ENCODE measurements at places on chromosomes 16 and 17.
A peak's percentile ranks its signal among the peaks of the same experiment; 100 is the strongest.

DNA sequence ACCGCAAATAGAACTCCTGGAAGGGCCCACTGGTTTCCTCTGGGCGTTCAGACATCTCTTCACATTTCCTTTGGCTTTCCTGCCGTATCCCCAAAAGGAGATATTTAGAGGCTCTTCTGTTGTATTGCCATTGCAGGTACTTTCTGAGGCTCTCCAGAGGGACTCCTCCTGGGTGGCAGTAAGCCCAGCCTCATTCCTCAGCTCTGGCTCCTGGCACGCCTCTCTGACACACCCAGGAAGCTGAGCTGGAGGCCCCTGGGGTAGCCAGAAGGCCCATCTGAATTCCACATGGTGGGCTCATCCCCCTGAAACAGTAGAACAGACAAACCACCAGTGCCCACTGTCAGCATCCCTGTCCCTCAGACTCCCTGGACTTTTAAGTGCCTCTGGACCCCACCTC, 206.7 kb downstream of the PARN start:
- no peak for DNase-seq

- no peak for DNase-seq
Observed at GRCh38 chr16:86100205-86101136, 201.5 kb downstream of the IRF8 start.

- DNase-seq: peak; percentile 34
Observed at GRCh38 chr17:72422505-72423285, 301.9 kb downstream of the SOX9 start.

DNA sequence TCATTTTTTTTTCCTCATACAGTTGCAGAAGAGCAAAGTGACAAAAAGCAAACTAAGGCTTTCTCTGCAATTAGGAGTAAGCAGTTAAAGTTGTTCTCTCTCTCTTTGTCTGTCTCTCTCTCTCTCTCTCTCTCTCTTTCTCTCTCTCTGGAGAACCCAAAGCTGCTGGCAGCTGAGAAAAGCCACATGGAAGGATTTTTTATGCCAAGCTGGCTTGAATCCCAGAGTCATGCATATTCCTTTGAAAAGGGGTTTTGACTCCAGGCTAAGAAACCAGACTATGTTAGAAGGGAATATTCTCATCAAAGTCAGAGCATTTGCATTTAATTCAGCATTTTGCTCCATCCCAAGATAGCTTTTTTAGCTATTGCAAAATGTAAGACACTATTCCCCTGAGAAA, 1114.2 kb upstream of the GOT2 start:
- no peak for DNase-seq

- no peak for DNase-seq
Observed at GRCh38 chr16:10338426-10338825, 47.4 kb upstream of the ATF7IP2 start.

DNA sequence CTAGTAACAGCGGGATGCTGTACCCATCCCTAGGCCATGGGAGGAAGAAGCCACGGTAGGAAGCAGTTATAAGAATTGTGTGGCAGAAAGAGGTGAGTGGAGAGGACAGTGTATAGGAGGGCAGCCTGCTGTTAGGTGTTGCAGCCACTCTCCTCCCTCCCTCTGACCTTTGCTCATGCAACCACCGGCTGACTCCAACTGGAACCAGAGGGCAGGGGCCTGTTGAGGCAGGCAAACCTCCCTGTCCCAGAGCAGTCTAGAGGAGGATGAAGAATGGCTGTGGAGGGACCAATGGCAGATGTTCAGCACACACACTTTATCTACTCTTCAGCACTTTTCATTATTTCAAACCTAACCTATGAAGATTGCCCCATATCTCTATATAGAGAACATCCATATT, 2.2 kb downstream of the TXNL4B start:
- no peak for DNase-seq

DNA sequence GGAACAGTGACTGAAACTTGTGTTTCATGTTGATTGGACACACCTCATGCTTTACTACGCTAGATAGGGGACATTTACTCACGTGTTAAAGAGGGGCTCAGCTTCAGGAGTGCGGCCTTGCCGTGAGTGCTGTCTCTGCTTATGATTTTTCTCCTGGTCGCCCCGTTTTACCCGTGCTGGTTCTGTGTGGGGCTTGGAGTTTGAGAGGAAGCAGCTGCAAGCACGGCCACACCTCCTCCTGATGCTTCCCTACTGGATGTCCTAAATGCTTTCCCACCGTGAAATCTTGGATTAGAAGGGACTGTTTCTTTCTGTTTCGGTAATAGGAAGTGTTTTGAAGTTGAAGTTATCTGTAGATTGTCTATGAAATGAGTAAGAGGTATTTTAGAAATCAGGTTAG, 54.0 kb upstream of the ZNF750 start:
- no peak for DNase-seq

DNA sequence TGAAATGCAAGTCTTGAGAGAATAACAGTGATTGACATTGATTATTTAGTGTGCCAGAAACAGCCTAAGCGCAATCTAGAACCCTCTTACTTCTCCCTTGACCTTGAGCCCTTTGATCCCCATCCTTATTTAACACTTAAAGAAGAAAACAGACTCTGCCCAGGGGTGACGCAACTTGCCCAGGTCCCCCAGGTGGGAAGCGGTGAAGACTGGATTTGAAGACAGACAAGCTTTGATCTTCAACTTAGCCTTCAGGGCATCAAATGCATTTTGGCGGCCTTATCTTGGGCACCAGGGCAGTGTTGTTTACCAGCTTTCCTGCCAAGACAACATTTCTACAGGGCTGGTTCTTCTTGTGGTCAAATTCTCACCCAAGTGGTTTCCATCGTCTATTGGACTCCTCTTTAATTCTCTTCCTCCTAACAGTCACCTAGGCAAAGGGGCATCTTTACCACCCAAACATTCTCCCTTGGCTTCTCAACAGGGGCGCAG, 8.9 kb upstream of the CIITA start:
- no peak for DNase-seq

GRCh38 chr17:21119247-21119918, 7.4 kb upstream of the DHRS7B start:
- DNase-seq: peak; percentile 74

DNA sequence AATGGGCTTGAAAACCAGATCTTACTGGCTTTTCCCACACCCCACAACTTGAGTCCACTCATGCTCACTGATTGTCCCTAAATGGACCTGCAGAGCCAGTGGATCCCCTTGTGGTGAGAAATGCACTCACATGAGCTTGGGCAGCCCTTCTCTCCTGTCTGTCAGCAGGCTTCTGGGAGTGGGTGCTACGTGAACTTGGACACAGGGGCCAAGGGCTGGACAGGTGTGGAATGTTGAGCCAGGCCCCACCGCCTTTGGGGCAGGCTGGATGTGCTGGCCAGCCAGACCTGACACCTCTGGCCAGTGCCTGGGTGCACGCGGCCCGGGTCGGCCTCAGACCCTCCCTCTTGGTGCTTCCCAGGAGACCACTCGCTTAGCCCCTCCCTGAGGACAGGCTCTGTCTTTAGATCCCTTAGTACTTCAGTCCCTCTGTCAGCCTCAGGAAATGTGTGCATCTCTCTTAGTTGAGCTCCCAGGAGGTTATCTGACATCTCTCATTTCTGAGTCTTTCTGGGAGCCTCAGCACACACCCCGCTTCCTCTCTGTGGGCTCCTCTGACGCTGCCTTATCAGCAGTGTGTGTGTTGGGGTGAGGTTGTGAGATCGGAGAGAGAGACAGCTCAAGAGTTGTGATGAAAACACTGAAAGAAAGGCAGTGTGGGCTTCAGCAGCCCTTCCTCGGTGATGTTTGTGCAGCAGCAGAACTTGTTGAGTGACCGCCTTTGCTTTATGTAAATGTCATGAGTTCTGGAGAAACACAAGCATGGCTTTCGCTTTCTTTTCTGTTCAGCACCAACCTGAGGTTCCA, 117.0 kb downstream of the RAB11FIP4 start:
- peak; percentile 67 for DNase-seq

- DNase-seq: no peak
Observed at GRCh38 chr16:1865902-1866690, 5.9 kb downstream of the MEIOB start.
